ENCODE measurements at places on chromosomes 1 and 21. TPM values are rescaled to one million over a fixed set of nuclear protein-coding genes. Genes with fewer than 3 reads are reported as not detected.
A peak's percentile ranks its signal among the peaks of the same experiment; 100 is the strongest.

DNA sequence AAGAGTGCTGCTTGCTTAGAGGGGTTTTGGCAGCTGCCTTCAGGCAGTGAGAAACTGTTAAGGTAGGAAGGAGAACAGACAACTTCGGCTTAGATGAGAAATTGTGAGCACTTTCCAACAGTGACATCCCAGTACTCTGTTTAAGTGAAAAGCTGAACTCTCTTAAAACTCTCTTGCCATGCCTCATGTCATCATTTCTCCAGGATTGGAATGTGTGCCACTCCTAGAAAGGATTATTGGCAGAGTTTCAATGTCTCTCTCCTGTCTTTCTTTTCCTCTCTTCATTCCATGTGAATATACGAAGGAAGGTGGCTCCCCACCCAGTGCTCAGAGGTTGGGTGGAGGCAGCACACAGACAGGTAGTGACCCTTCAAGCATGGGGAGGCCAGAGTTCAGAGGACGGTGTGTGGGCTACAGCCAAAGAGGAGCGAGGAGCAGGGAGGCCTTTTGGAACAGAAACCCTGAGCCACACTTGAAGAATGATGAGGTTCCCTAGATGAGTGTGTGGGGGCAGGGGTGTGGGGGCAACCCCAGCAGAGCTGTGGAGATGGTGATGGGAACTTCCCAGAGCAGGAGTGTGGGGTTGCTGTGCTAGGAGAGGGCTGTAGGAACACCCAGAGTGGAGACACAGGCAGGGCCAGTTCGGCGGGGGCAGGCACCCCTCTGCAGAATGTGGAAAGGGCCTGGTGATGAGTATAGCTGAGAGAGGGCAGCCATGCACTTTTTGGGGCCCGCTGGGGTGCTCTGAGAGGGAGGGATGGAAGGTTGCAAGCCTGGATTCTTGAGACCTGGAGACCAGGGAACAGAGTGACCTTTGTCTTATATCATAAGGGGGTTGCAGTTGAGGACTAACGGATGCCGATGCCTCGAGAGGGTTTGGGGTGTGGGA lies 58.8 kb downstream of the GALNT2 start:
- no peak for DNase-seq

Gene RASSF5
- 13.7 TPM for total RNA-seq

GRCh38 chr1:2512862-2513421 lies 13.5 kb downstream of the PANK4 start:
- DNase-seq, result no peak

DNA sequence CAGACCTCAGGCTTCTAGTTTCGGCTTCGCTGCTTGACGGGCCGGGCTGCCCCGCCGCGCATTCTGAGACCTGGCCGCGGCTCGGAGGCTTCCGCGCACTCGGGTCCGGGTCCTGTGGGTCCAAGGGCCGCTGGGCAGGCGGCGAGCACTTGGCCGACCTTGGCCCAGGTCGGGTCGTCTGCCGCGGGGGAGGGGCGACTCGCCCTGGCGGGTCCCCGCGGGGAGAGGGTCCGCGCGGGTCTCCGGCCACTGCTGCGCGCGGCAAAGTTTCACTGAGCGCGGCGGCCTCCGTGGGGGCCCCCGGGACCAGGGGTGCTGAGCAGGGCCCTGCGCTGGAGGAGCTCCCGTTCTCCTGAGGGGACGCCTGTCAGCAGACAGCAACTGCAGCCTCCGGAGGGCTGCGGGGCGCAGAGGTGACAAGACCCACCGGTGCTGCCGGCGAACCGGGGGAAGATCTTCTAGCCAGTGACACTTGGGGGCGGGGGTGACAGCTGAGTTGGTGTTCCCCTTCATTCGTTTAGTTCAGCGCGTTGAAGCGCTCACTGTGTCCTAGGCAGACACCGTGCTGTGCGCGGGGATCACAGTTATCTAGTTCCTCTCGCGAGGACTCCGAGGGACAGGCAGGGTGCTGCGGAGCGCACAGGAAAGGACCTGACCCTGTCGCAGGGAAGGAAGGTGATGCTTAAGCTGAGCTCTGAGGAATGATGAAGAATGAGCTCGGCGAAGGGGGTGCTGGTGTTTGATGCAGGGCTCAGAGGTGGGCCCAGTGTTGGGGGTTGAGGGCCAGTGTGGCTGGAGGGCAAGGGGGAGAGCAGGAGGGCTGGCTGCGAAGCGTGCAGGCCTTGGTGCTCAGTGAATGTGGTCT lies 725 bp downstream of the MTFR1L start:
- no peak for DNase-seq

GRCh38 chr1:25450891-25451290 lies 20.2 kb downstream of the MACO1 start:
- no peak for DNase-seq

Gene LRRC3
- 2.4 TPM for total RNA-seq

DNA sequence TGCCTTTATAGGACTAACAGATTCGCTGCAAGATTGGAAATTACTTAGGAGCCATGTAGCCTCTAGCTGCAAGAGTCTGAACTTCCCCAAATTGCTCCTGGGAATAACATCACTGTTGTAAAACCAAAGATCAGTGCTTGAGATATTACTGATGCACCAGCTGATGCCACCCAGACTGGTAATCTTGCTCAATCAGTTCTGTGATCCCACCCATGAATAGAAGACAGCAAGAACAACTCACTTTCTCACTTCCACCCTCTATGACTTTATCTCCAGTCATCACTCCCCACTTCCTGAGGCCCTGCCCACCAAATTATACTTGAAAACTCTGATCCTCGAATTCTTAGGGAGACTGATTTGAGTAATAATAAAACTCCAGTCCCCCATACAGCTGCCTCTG lies 1011.1 kb downstream of the PLA2G4A start:
- DNase-seq, result no peak

- no peak for DNase-seq
Measured at GRCh38 chr1:53362851-53363642, 35.2 kb upstream of the LRP8 start.

- DNase-seq, result no peak
Measured at GRCh38 chr1:170494369-170494768, 37.6 kb upstream of the GORAB start.

DNA sequence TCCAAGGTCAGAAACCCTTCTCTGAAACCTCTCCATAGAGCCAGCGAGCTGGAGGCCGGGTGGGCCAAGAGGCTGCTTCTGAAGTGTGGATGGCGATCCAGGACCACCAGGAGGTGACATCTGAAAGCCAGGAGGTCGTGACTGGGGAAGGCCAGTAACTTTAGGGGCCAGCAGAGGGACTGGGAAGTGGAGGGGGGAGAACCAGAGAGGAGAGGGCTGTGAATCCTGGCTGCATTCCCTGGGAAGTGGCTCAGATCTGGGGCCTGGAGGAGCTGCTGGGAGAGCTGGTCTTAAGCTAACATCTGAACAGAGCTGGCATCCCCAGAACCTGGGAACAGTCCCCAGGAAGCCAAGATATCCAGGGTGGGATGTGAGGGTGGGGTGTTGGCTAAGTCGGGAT lies 11.3 kb upstream of the EPHA8 start:
- DNase-seq, result no peak

DNA sequence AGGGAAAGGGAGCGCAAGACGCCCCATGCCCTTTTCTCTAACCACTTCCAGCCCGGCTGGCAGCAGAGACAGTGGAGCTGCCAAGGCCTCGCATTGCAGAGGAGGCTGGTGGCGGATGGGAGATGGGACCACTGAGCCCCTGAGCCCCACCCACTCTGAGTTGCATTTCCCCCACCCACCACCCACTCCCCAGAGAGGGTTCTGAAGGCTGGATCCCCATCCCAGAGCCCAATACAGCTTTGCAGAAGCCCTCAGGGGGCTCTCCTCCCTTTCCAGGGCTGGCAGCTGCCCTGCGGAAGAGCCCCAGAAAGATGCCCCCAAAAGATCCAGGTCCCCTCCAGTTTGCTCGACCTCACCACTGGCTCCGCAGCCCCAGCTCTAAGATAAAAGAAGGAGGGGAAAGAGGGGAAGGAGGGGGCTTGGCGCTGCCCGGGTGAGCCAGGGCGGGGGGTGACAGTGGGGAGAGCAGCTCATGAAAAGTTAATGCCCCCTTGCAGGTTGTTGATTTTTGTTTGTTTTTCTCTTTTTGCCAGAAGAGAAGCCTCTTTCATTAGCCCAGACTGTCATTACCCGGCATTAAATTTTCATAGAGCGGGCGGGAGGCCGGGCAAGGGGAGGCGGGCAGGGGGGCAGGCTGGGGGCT lies 38.4 kb upstream of the CASZ1 start:
- DNase-seq, result peak; percentile 51

Gene OR2L2
- total RNA-seq, result 0.39 TPM

Gene TMEM50A
- total RNA-seq, result 111 TPM

- DNase-seq, result no peak
Measured at GRCh38 chr1:241702442-241703373, 50.6 kb downstream of the WDR64 start.

Gene NEK2
- total RNA-seq, result 6.9 TPM

Gene ANGPTL1
- 15.3 TPM for total RNA-seq

- DNase-seq, result no peak
Measured at GRCh38 chr1:74699331-74699730, 25.7 kb upstream of the ERICH3 start.

GRCh38 chr1:151128800-151129199 lies 17.6 kb downstream of the SEMA6C start:
- no peak for DNase-seq

GRCh38 chr1:74971982-74972381 lies 162.2 kb upstream of the LHX8 start:
- DNase-seq, result no peak

Gene LMOD1
- total RNA-seq, result 1.9 TPM

DNA sequence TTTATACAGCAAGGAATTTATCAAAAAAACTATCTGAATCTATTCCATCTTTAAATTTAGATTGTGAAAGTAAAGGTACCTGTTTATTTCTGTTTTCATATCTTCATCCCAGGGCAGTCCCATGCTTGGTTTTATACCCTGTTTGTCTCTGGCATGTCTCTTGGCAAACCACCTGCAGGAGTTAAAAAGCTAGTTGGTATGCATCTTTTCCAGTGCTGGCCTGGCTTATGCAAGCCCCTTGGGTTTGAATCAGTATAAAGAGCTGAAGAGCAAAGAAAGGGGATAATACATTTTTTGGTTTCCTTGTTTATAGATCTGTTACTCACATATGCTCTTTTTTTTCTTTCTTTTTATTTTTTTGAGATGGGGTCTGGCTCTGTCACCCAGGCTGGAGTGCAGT lies 37.8 kb downstream of the LRRC8C start:
- no peak for DNase-seq

DNA sequence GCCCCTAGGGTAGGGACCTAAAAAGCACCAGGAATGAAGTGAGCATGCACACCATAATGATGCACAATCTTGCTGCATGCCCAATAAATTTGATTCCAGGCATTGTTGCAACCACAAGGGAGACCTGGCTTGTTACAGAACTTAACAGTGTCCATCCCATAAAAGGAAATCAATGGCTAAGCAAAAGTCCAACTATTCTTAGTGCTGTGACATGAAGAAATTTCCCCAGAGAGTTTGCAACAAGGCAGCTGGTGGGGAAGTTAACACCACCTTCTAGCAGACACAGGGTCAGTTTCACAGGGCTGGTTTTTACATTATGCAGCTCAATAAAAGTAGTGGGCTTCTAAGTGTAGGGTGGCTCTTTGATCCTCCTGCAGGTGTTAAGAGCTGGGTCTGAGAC lies 221.1 kb downstream of the KCNJ6 start:
- DNase-seq, result no peak

- DNase-seq, result no peak
Measured at GRCh38 chr21:35245879-35246278, 196.8 kb upstream of the RUNX1 start.

GRCh38 chr21:33025489-33026442 lies at the start of gene OLIG2:
TSS of gene OLIG2 (plus strand) at chr21:33025935. CDS start at chr21:33026863, 928 bp downstream.
- DNase-seq, result peak; percentile 69

- no peak for DNase-seq
Measured at GRCh38 chr1:209586221-209586740, 2.8 kb downstream of the CAMK1G start.

DNA sequence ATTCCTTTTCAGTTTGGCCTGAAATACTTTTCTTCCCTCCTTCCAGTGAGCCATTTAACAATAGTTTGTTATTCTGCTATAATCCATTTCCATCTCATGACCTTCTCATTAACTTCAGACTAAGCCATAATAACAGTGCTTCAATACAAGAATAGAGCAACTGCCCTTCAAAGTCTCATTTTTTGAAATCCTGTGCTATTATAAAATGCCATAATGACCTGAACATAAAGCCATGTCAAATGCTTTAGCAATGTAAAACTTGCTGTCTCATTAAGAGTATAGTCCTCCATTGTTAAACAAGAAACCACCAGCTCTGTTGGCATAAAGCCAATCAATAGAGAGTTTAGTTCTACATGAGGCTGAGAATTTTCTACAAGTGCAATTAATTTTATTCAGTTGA lies 9.6 kb upstream of the PIGK start:
- no peak for DNase-seq

- no peak for DNase-seq
Measured at GRCh38 chr1:20439282-20439681, 46.7 kb downstream of the CAMK2N1 start.

Gene MAN1C1
- total RNA-seq, result 18.4 TPM

- DNase-seq, result no peak
Measured at GRCh38 chr1:24503059-24503751, 569 bp downstream of the RCAN3 start.

Gene TMEM61
- total RNA-seq, result 0.59 TPM

DNA sequence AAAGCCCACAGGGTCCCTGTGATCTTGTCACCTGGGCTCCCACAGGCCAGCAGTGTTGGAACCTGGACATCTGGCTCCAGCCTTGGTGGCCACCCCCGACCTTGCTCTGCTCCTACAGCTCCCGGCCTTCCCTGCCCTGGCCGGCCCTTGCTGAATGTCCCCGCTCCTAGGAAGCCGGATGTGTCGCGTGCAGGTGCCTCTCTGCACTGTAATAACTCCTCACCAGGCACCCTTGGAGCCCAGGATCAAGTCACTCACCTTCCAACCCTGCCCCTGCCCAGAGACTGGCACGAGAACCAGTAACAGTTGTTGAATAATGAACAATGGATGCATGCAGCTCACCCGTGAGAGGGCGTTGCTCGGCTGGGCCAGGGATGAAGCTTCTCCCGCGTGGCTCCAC lies 12.1 kb downstream of the PDE9A start:
- DNase-seq, result no peak

GRCh38 chr1:211352985-211353515 lies 26.4 kb downstream of the TRAF5 start:
- no peak for DNase-seq

- no peak for DNase-seq
Measured at GRCh38 chr1:92367496-92367895, 68.6 kb downstream of the RPAP2 start.

Gene RGS18
- 8.4 TPM for total RNA-seq

- no peak for DNase-seq
Measured at GRCh38 chr1:88210103-88210787, 473.8 kb upstream of the PKN2 start.

Gene NKAIN1
- 8.8 TPM for total RNA-seq

GRCh38 chr1:208172423-208173145 lies 71.6 kb downstream of the PLXNA2 start:
- no peak for DNase-seq

- DNase-seq, result no peak
Measured at GRCh38 chr21:34690041-34690792, 21.4 kb downstream of the CLIC6 start.

Gene USF1
- total RNA-seq, result 81.6 TPM

- DNase-seq, result peak; percentile 67
Measured at GRCh38 chr21:28337315-28337714, 655.4 kb downstream of the LTN1 start.

Gene BACE2
- total RNA-seq, result 36.0 TPM

GRCh38 chr1:248714248-248714647 lies 11.7 kb upstream of the OR14I1 start:
- no peak for DNase-seq

GRCh38 chr1:16913833-16914662 lies 7.7 kb upstream of the CROCC start:
- peak; percentile 72 for DNase-seq

Measured in spinal cord (tissue), 10 donors.